ENCODE measurements at places on chromosomes 7 and 10.

GRCh38 chr7:118298771-118299170 lies 74.3 kb downstream of the ANKRD7 start:
- no peak for DNase-seq

DNA sequence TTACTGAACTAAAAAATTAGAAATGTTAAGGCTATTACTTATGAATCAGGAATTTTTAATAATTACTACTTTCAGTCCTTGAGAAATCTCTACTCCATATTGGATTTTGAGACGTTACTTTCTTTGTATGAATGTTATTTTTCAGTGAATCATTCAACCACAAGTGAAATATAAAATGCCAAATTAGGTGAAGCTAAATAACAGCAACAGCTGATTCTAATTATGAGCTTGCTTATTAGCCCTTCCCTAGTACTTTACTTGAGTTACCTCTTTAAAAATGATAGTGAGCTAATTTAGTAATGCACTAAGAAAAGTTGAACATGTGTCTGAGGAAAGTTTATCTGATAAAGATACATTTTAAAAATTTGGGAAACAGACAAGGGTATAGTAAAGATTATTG lies 51.4 kb downstream of the PCGF5 start:
- DNase-seq: no peak

- DNase-seq: no peak
Measured at GRCh38 chr10:62205750-62206399, 62.8 kb downstream of the RTKN2 start.

DNA sequence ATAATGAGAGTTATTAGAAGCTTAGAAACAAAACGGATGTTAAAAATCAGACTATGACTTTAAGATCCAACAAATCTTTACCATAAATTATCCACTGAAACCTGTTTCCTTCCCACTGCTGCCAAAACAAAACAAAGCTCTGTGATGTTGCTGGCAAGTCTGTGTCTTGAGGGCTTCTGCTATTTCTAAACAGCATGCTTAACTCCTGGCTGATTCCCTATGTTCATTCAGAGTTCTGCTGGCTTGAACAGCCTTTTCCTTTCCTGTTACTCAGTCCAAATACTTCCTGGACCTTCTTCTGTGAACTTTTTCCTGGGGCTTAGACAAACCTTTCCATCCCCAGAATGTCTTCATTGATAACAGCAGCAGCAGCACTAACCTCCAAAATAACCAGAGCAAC lies 448.1 kb downstream of the SORCS1 start:
- no peak for DNase-seq

GRCh38 chr10:797179-797578 lies 107.7 kb upstream of the DIP2C start:
- DNase-seq: no peak

DNA sequence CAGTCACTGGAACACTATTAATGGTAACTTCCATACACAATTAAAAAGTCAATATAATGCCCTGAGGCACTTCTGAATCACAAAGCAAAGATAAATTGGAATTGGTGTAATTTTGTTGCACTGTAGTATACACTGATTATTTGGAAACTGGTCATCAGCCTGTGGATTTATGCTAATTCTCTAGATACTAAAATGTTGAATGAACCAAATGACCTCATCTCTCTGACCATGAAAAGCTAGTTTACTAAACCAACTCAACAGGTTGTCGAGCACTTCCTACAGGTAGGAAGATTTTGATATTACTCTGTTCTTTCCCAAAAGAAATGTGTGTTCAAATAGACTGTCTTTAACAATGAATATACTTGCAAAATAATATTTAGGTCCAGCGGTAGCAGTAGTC lies 5.3 kb downstream of the NRP1 start:
- DNase-seq: no peak

GRCh38 chr7:143050931-143051330 lies 1.2 kb upstream of the OR6V1 start:
- DNase-seq: peak; percentile 7

- DNase-seq: no peak
Measured at GRCh38 chr7:101179713-101180112, 380 bp downstream of the NAT16 start.

DNA sequence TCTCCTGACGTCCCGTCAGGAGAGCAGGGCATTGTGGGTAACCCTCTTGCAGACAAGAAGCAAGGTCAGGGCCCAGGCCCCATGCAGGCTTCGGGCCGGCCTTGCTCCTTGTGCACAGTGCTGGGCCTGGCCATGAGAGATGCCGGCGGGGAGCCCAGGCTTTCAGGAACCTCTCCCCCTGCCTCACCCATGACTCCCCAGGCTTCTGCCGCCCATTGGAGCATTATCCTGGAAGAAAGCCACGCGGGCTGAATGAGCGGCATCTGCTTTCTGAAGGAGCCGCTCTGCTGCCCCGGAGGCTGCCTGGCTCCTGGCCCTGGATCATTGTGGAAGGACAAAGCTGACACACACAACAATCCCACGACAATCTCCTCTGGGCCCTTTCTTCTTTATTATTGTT lies 233.5 kb downstream of the TCF7L2 start:
- DNase-seq: no peak

DNA sequence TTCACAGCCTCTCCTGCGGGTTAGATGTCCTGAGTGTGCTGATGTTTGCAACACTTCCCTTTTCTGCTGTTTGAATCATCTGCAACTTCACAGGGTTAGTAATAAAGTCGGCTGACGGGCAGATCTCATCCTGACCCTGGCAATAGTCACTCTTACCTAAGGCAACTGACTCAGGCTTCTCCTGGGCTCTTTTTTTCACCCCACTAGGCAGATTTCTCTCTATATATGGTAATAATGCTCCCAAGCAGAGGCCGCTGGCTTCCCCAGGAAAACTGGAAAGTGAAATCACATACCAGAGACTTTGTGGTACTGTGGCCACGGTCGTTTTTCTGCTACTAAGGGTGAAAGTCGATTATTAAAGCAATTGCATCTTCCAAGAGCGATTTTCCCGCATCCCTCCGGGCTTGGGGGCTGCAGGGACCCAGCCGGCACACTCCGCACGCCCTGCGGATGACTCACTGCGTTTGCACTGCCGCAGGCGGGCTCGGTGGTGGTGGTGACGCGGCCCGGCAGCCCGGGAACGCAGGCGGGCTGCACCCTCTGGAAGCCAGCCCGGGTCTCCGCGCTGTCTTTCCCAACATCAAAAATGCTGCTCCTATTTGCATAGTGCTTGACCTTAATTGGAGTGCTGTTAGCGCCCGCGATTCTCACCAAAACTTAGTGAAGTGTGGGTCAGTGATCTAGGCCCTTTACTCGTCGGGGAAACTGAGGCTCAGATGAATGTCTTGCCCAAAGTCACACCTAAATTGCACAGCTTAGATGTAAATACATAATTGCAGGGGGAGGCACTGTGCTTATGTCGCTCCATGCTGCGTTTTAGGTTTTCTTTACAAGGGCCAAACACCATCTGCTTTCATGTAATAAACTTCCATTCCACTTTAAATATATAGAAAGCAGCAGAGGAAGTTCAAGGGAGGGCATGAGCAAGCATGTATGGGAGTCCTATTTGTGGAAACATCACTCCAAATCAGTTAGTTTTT lies 47.6 kb upstream of the ITGB1 start:
- DNase-seq: peak; percentile 37

DNA sequence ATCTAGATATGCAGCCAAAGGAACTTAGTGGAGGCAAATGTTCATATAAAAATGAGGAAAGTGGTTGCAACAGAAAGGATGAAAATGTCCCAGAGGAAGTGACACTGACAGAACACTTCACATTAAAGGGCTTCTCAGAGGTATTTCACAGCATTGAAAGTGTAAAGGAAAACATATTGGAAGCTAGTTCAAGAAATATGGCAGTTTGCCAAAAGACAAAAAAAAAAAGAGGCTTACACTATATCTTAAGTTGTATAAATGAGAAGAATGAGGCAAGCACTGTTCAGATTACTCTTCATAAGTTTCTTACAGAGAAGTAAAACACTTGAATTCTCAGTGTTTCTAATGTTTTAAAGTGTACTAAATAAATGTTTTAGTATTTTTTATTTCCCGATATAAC lies 20.1 kb downstream of the RUNDC3B start:
- no peak for DNase-seq

GRCh38 chr7:16422103-16422435 lies 731 bp upstream of the CRPPA start:
- no peak for DNase-seq

DNA sequence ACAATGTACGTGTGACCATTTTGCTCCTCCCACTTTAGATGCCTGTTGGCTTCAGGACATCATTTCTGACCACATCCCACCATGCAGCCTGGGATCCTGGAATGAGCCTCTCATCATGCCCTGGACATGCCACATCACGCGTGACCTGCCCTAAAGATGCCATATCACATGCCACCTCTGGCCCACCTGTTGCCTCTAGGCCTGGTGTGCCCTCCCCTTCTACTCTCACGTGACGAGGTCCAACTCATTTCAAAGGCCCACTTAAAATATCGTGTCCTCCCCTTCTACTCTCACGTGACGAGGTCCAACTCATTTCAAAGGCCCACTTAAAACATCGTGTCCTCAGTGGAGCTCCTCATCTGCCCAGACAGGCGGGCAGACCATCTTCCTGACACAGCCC lies 254.9 kb downstream of the TEX36 start:
- no peak for DNase-seq

DNA sequence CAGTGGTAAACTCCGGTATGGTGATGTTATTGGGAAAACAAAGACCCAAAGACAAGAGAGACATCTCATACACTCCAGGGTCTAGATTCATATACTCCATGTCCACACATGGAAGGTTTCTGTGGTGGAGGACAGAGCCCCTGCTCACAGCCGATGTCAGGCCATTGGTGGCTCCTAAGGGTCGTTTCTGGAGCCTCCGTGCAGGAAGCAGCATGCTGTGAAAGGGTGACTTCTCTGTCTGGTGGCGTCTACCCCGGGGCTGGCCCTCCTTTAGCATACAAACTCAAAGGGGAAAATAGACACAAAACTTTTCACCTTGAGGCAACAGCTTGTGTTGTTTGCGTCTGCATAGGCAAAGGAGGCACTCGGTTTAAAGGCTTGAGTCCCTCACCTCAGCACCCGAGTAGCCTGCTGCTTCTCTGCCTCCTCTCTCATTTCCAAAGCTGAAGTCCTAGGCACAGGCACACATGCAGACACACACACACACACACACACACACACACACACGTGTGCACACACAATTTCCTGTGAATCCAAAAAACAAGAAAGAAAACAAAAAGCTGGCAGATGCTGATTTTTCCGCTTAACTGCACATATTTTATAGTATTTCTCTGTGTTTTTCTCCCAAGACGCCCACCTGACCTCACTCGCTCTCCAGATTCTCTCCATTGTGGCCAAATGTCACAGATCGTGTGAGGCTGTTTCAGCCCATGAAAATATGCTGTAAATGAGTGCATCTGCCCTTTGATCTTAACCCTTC lies 601.4 kb upstream of the MGMT start:
- DNase-seq: no peak

DNA sequence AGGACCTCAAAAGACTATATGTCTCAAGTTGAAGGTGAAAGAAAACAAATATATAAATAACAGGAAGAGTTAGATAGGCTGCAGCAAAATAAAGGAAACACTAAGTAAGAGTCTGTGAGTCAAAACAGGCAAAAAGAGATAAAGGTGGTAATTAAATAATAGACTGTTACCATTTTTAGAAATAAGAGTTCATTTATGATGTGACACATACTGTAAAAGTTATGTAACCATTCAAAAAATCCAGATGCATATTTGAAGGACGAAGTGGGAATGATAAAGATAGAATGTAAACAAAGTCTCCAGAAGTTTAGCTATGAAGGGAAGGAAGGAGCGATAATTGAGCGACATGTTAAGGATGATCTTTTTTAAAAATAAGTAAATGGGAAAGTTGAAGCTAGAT lies 50.5 kb downstream of the HECTD2 start:
- no peak for DNase-seq

GRCh38 chr10:10043083-10043482 lies 974.6 kb upstream of the CELF2 start:
- no peak for DNase-seq

GRCh38 chr10:30528429-30528786 lies 94.4 kb downstream of the MAP3K8 start:
- no peak for DNase-seq

- DNase-seq: no peak
Measured at GRCh38 chr7:132872034-132872433, 209.9 kb downstream of the CHCHD3 start.

- no peak for DNase-seq
Measured at GRCh38 chr10:27413387-27413786, 90.7 kb upstream of the RAB18 start.

DNA sequence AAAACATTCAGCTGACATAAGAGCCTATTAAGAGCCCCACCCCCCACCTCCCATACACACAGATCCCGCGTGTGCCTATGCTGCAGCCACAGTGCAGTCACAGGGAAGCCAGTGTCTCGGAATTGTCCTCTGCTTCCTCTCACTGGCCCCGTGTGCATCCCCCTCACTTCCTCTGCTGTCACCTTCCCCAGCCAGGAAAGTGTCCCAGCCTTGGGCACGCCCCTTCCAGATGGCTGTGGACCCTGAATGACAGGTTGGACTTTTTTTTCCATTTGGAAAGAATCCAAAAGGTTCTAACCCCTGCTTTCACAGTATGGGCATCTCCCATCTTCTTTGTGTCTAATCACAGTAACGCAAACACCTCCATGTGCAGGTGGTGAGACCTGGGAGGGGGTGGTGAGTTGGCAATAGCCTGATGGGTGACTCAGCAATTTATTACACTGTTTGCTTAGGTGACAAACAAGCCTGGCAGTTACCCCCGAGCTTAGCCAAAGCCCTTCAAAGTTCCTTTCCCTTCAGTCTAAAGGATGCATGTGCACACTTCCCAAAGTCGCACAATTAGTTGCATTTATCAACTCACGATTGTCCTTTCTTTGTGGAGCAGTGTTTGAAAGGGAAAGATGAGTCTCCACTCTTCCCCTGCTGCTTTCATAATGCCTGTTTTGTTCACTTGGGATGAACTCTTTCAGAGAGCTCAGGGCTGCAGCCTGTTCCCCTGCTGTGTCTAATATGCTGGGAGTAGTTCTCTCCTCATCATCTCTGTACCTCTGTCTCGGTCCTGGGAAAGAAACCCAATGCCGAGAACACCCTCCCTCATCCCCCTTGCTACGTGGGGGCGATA lies 67.5 kb upstream of the EFCAB10 start:
- peak; percentile 97 for DNase-seq

DNA sequence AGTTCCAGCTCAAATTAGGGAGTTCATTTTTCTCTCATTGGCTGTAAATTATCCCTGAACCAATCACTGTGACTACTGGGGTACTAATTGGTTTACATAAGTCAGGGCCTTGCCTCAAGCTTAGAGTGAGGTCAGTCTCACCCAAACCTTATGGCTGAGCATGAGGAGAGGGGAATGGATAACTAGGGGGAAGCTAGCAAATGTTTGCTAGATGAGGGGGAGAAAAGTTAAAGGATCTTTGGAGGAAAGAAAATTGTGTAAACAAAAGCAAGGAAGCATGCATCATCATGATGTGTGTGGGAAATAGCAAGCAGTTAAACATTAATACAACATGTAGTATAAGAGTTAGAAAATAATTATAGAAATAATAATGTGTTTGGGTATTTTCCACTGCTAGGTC lies 121.9 kb downstream of the BBS9 start:
- DNase-seq: no peak

DNA sequence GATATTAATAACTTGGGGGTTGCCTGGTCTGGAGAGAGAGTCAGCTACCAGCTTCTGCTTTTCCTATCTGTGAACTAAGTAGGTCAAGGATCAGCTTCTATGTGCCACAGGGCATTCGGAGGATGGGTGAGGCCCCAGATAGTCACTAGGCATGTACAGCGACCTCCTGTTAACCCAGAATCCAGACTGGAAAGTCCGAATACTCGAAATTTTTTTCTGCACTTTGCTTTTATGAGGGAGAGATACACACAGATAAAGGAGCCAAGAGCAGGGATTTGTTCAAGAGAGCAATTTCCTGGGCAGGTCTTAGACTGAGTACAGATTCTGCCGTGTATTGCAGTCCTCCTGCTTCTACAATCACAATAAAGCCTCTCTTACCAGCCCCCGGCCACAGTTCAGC lies 54.2 kb downstream of the EMX2 start:
- DNase-seq: no peak
